Lung (tissue), 17 donors: ENCODE measurements at places on chromosomes 11 and 22. TPM values are rescaled to one million over a fixed set of nuclear protein-coding genes. Genes with fewer than 3 reads are reported as not detected.

DNA sequence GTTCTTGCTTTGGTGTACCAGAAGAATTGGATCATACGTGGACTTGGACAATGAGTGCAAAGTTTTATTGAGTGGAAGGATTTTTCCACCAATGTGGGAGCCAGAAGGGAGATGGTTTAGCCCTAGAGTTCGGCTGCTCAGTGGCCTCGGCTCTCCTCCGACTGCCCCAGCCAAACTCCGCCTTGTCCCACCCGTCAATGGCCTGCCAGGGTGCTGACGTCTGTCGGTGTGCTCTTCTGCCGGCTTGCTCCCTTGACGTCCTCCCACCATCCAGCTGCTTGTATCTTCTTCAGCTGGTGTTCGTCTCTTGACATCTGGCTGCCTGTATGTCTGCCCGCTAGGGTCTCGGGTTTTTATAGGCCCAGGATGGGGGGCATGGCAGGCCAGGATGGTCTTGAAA, 154.8 kb downstream of the APOL5 start:
- H3K4me1 ChIP-seq: peaks cover 2% of the 10 kb centered on the region
- no peaks in the 10 kb centered on the region for H3K27me3 ChIP-seq
- H3K36me3 ChIP-seq: no peaks in the 10 kb centered on the region
- no peak overlapping the region for H3K27ac ChIP-seq
- DNase-seq: no peak

DNA sequence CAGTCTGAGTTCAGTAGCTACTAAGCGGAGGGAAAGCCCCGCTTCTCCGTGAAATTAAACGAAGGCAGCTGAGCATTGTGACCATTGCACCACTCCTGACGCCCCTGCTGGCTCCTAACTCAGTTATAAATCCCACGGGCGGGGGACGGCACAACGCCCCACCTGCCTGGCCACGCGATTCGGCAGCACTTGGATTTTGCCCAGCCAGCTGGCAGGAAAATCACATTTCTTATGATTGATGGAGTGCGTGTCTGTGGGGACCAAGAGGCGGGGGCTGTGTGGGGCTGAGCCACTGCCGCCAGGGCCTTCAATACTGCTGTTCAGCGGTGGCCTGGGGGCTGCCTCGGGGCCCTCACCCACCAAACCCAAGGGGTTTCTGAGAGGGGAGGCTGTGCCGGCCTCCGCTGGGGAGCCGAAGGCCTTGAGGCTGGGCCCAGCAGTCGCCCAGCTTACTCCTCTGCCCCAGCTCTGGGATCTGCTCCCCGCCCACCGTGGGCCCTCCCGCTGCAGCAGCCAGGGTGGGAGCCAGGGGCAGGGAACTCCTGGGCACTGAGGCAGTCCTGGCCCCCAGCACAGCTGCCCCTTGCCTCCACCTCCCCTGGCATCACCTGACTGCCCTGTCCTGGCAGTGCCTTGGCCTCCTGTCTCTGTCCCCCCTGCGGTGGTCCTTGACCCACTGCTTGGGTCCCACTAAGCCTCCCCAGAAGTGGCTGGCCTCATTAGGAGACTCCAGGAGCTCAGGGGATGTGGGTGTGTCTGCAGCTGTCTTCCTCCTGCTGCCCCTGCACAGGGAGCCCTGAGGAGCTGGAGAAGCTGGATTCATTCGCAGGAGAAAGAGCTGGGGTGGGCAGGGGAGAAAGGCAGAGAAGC, 30.7 kb downstream of the SHISAL1 start:
- H3K27me3 ChIP-seq: no peaks in the 10 kb centered on the region
- H3K4me3 ChIP-seq: no peak overlapping the region
- peaks cover 27% of the 10 kb centered on the region for H3K4me1 ChIP-seq
- no peak overlapping the region for H3K27ac ChIP-seq

The CARNS1 gene
- 1.7 TPM for total RNA-seq

The UFD1 gene
- 67.7 TPM for total RNA-seq

DNA sequence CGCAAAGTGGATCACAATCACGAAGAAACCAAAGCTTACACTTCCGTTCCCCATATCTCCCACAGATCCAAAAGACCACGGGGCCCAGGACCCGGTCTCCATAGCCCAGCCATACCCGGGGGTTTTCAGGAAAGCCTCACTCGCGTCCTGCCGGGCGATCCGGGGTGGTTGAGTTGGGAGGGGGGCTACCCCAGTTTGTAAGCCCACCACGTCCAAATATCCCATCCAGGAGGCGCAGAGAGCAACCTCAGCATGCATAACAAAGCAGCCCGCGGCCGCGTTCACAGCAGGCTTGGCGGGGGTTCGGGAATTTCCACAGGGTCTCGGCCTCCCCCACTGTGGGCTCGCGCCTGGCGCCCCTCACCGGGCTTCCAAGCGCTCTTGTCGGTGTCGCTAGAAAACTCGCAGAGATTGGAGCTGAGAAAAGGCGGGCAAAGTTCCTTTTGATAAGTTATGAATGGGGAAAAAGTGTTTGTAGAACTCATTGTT, 9.5 kb downstream of the SDF2L1 start:
- no peaks in the 10 kb centered on the region for H3K27me3 ChIP-seq
- H3K4me1 ChIP-seq: peaks cover 5% of the 10 kb centered on the region
- peaks cover 4% of the 10 kb centered on the region for H3K36me3 ChIP-seq
- no peak overlapping the region for H3K4me3 ChIP-seq
- H3K27ac ChIP-seq: peak overlapping the region; percentile 8
- no peak for DNase-seq

DNA sequence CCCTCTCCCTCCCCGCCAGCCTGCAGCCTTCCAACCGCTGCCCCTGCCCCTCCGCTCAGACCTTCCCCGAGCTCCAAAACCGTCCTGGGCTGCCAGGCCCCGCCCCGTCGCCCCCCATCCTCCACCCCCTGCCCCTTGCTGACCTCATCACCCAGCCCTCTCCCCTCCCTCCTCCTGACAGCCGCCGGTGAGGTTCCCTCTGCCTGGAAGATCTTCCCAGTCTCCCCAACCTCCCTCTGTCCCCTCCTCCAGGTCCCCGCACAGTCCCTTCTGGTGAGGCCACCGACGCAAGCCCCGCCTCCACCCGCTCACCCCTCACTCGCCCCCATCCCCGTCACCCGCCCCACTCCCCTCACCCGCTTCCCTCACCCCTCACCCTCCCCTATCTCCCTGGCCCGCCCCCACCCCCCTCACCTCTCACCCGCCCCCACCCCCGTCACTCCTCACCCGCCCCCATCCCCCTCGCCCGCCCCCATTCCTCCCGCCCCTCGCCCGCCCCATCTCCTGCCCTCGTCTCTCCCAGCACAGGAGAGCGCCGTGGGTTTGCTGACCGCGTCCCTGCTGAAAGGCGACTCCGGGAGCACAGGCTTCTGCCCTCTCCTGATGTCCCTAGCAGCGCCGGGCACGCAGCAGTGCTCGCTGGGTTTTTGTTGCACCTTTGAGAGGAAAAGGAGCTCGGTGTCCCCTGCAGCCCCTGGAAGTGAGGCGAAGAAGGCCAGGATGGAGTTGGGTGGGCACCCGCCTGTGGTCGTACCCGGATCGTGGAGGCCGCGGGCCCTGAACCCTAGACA, 16.4 kb upstream of the UPK3A start:
- no peak overlapping the region for H3K4me3 ChIP-seq
- H3K27me3 ChIP-seq: no peaks in the 10 kb centered on the region
- H3K27ac ChIP-seq: no peak overlapping the region
- peaks cover 4% of the 10 kb centered on the region for H3K4me1 ChIP-seq

DNA sequence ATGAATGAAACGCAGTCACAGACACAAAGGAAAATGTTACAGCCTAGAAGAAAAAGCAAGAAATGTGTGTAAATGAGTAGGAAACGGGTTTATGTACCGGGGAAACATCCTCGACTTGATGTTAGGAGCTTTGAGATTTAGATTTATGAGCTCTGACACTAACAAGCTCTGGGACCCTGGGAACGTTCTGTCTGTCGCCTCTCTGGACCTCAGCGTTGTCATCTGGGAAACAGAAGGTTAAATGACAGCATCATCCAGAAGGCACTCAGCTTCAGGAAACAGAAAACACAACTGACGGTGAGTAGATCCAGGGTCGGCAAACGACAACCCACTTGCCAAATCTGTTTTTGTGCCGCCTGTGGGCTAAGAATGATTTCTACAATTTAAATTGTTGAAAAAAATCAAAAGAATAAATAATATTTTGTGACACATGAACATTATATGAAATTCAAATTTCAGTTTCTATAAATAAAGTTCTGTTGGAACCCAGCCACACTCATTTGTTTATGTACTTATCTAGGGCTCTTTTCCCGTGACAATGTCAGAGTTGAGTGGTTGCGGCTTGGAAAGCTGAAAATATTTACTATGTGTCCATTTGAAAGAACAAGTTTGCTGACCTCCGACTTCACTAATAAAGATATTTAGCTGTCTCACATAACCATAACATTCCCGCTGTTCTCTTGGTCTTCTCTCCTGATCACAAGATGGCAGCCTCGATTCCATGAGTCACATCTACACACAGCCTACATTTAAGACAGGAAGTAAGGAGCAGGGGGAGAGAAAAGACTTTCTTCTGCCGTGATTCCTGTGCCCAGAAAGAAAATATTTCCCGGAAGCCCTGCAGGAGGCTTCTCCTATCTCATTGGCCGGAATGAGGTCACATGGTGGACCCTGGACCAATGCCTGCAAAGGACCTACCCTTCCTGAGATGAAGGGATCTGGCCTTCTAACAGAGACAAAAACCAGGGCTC, 47.1 kb upstream of the SYT13 start:
- H3K27me3 ChIP-seq: no peaks in the 10 kb centered on the region
- H3K4me3 ChIP-seq: no peak overlapping the region
- DNase-seq: peak; percentile 90
- peak overlapping the region; percentile 77 for H3K27ac ChIP-seq

- H3K4me3 ChIP-seq: no peak overlapping the region
- peaks cover 36% of the 10 kb centered on the region for H3K4me1 ChIP-seq
- H3K27ac ChIP-seq: no peak overlapping the region
- peaks cover 19% of the 10 kb centered on the region for H3K36me3 ChIP-seq
- H3K27me3 ChIP-seq: no peaks in the 10 kb centered on the region
- DNase-seq: no peak
These were observed 8.6 kb downstream of the PHLDB1 start for GRCh38 chr11:118615976-118616371.

DNA sequence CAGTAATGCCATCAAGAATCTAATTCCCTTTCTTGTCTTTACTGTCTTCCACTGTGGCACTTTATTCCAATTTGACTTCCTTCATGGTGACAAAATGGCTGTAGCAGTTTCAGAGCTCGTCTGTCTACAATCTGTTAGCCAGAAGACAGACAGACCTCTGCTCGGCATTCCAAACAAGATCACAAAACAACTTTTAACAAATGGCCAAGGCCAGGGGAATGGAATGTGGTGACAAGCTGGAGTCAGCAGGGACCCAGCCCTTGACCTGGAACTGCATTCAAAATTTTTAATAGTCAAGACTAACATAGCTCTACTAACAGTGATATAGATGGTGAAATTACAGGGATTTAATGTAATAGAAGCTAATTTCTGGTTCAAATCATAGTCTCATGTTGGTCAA, 637.2 kb downstream of the ETS1 start:
- H3K4me1 ChIP-seq: no peaks in the 10 kb centered on the region
- no peak overlapping the region for H3K27ac ChIP-seq
- no peak for DNase-seq
- H3K27me3 ChIP-seq: no peaks in the 10 kb centered on the region
- H3K4me3 ChIP-seq: no peak overlapping the region

- H3K27ac ChIP-seq: no peak overlapping the region
- DNase-seq: no peak
- H3K36me3 ChIP-seq: no peaks in the 10 kb centered on the region
- H3K27me3 ChIP-seq: peaks cover 2% of the 10 kb centered on the region
- no peaks in the 10 kb centered on the region for H3K4me1 ChIP-seq
These were observed 514.9 kb downstream of the BUD13 start for GRCh38 chr11:116257883-116258282.

DNA sequence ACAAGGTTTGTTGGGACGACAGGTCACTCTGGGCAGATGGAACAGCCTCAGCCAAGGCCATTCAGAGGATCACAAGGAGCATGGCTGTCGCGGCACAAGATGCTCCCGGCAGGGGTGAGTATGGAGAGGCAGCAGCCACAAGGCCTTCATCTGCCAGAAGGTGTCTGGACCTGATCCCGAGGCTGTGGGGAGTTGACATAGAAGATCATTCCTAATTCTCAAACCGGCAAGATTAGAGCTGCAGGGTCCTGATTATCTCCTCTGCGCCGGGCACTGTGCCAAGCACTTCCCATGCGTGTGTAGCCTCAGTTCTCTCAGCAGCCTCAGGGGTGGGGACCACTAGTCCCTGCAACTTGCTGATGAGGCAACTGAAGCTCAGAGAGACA, 32.3 kb upstream of the RFPL3 start:
- H3K27me3 ChIP-seq: no peaks in the 10 kb centered on the region
- peak; percentile 28 for DNase-seq
- no peak overlapping the region for H3K27ac ChIP-seq
- H3K4me3 ChIP-seq: no peak overlapping the region
- H3K36me3 ChIP-seq: no peaks in the 10 kb centered on the region
- no peaks in the 10 kb centered on the region for H3K4me1 ChIP-seq

GRCh38 chr11:17116117-17116516, 38.6 kb upstream of the RPS13 start:
- no peak overlapping the region for H3K27ac ChIP-seq
- no peaks in the 10 kb centered on the region for H3K27me3 ChIP-seq
- no peak for DNase-seq
- no peak overlapping the region for H3K4me3 ChIP-seq
- no peaks in the 10 kb centered on the region for H3K4me1 ChIP-seq

DNA sequence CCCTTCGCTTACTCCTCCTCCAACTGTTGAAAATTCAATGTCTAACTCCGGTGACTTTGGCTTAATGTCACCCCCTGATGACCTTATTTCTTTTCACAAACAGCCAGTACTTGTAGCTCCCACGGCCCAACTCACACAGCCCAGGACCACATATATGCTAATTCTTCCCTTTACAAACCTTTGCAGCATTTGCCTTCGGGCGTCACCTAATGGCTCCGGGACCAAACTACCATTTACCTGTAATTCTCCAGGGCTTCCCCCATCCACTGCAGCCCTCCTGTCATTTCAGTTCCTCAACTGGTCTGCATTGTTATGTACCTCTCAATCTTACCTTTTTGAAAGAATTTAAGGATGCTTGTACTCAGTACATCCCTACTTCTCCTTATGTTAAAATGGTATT, 29.8 kb upstream of the OR56B4 start:
- no peaks in the 10 kb centered on the region for H3K36me3 ChIP-seq
- no peak overlapping the region for H3K4me3 ChIP-seq
- no peaks in the 10 kb centered on the region for H3K4me1 ChIP-seq
- no peak for DNase-seq

DNA sequence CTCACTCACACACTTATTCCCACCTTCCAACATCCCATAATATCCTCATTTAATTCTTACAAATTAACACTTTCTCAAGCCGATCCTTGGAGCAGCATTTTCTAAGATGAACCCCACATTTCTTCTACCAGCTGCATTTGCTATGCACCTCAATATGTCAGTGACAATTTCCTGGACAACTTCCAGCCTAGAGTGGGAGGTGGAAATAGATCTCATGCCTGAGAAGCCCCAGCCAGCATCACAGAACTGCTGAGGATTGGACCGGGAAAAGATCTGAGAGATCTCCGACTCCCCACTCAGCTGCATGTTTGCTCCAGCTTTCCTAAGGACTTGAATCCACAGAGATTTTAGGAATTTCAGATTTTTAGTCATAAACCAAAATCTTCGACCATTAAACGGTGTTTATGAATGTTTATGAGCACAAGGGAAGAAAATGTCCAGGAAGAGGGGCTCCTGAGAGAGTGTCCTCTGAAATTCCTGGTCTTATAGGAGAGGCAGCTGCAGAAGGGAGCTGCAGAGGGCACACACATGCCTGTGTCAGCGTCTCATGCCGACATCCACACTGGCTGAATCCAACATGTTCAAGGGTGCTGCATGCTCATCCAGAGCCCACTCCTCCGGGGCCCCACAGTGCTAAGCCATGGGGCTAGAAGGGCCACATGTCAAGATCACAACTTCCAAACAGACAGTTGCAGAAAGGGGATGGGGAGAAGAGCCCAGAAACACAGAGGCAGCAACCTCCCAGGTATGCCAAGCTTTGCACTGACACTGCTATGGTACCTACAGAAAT, 68.6 kb downstream of the MICAL3 start:
- no peaks in the 10 kb centered on the region for H3K36me3 ChIP-seq
- peaks cover 52% of the 10 kb centered on the region for H3K4me1 ChIP-seq
- no peak overlapping the region for H3K27ac ChIP-seq

The CST6 gene
- 7.1 TPM for total RNA-seq
